CD4-positive, alpha-beta T cell treated with Interleukin-1 beta for 1 hour (primary cell): ENCODE measurements at places on chromosomes 4 and X.

GRCh38 chr4:108427946-108428485 is 192.4 kb upstream of the RPL34 start:
- DNase-seq, result no peak

GRCh38 chr4:168162604-168163003 is 70.3 kb downstream of the ANXA10 start:
- DNase-seq, result no peak

DNA sequence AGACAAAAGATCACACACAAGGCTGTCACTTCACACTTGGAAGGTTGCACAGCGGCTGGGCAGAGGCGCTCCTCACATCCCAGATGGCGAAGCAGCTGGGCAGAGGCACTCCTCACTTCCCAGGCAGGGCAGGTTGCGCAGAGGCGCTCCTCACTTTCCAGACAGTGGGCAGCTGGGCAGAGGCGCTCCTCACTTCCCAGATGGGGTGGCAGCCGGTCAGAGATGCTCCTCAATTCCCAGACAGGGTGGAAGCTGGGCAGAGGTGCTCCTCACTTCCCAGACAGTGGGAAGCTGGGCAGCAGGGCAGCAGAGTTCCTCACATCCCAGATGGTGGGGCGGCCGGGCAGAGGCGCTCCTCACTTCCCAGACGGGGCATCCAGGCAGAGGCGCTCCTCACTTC is 199.2 kb downstream of the RTL9 start:
- no peak for DNase-seq

DNA sequence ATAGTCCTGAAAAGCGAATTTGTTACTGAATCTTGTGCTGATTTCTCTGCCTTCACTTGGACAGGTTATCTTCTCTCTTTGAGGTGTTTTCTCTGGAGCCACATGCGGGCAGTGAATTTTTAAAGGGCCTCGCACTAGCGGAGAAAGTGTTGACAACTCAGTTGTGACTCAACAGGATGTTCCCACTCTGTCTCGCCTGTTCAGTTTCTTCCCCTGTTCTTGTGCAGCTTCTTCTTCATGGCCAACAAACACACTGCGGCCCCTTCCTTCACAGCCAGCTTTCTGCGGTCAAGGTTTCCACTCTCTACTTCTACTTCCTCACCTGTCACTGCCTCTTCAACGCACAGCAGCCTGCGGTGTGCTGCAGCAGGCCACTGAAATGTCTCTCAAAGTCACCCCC is 1.1 kb upstream of the SHROOM4 start:
- no peak for DNase-seq

- no peak for DNase-seq
Observed at GRCh38 chrX:95885074-95885473, 799.6 kb upstream of the DIAPH2 start.

DNA sequence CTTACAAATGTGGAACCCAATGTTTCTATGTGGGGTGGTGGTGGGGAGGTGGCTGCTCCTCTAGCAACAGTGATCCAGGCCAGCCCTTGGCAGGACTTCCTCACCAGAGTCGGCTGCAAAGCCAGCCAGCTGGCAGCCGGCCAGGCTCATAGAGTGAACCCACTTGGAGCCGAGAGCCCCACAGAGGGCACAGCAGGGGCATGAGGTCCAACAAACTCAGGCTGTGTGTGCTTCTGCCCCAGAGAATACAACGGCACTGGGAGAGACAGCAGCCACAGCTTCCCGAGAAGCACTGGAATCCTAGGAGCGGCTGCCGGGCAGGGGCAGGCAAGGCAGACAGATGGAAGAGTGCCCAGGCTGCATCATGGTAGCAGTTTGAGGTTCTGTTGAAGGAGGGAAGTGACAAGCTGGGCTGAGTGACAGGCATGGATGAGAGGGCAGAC is 23.5 kb upstream of the SOWAHD start:
- no peak for DNase-seq

DNA sequence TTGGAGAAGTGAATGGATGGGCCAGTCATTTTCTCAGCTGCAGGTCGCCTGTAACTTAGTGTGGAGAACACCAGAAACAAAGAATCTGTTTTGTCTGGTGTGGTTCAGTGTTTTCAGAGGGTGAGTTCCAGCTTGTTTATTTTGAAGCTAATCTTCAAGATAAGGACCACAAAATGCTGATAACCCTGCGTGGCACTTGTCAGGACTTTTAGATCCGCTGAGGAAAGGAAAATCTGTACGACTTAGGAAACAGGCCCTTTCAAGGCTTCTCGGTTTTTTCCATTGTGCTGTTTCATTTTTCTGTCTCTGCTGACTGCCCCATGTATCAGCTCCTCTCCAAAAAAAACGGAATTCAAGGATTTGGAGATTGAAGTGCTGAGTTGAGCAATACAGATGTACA is 8.7 kb upstream of the ANAPC4 start:
- no peak for DNase-seq

- no peak for DNase-seq
Observed at GRCh38 chr4:124429746-124430250, 282.7 kb downstream of the ANKRD50 start.

GRCh38 chr4:13524504-13525243 is 19.6 kb downstream of the NKX3-2 start:
- DNase-seq, result no peak

GRCh38 chrX:56790778-56791177 is 61.7 kb downstream of the NBDY start:
- DNase-seq, result no peak

DNA sequence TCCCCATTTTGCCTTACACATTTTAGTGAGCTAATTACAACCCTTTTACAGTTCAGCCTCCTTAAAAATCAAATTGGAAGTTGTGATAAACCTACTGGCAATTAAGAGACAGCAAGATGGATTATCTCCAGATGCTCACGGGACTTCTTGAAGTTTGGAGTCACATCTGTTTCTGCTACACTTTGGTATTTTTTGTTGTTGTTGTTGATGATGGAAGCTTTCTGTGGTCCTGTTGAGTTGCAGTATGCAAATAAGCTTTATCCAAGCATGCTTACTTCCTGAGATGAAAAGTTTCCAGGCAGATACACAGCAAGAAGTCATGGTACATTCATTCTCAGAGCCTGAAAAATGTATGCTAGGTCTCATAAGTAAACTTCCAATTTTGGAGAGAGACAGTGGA is 670.0 kb upstream of the AMOT start:
- no peak for DNase-seq

DNA sequence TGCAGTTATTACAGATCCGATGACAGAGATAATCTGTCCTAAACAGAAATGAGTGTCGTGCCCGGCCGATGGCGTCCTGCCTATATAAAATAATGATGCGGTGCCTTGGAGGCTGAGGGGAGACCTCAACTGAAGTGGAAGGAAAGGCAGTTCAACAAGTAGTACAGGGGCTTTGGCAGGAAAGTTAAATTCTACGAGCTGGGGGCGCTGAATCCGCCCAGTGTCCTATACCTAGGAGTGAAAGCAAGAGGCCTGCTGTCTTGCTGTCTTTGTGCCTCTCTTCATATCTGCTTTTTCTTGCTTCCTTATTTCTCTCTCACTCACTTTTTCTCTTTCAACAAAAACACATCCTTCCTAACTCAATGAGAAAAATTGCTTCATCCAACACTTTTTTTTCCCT is 82.2 kb upstream of the PRPS2 start:
- DNase-seq, result no peak

- no peak for DNase-seq
Observed at GRCh38 chrX:20225488-20225833, 41.2 kb downstream of the RPS6KA3 start.

- DNase-seq, result no peak
Observed at GRCh38 chr4:133929531-133930239, 271.9 kb downstream of the PABPC4L start.

- DNase-seq, result no peak
Observed at GRCh38 chr4:26171941-26172340, 148.9 kb upstream of the RBPJ start.

- DNase-seq, result no peak
Observed at GRCh38 chrX:545452-545885, 85.1 kb upstream of the SHOX start.

DNA sequence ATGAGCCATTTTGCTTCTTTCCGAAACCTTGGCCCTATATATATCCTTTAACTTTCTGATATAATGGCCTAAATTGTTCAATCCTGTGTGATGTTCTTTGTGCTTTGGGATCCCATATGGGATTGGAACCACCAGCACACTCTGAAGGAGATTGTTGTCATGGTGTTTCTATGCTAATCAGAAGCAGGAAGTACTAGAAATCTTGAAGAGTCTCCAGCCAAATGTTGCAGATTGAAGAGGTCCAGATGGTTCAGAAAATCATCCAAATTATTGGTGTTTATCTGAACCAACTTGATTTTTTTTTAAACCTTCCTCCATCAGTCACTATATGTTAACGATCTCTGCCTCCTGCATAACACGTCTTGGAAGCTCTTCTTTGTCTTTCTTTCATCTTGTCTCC is 72.8 kb downstream of the KIT start:
- no peak for DNase-seq

DNA sequence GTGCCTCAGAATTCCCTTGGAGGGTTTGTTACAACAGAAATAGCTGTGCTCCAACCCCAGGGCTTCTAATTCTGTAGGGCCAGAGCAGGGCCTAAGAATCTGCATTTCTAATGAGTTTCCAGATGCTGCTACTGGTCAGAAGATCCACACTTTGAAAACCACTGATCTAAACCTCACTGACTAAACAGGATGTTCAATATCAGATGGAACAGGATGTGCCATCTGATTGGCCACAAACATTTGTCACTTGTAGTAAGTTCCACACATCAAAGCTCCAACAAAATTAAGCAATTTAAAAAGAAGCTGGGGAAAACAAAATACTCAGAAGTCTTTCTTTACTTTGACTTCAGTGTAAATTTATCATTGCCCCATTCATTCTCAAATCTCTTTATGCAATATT is 14.3 kb downstream of the CASK start:
- peak; percentile 38 for DNase-seq

GRCh38 chr4:176261481-176261880 is 7.5 kb downstream of the ASB5 start:
- no peak for DNase-seq

DNA sequence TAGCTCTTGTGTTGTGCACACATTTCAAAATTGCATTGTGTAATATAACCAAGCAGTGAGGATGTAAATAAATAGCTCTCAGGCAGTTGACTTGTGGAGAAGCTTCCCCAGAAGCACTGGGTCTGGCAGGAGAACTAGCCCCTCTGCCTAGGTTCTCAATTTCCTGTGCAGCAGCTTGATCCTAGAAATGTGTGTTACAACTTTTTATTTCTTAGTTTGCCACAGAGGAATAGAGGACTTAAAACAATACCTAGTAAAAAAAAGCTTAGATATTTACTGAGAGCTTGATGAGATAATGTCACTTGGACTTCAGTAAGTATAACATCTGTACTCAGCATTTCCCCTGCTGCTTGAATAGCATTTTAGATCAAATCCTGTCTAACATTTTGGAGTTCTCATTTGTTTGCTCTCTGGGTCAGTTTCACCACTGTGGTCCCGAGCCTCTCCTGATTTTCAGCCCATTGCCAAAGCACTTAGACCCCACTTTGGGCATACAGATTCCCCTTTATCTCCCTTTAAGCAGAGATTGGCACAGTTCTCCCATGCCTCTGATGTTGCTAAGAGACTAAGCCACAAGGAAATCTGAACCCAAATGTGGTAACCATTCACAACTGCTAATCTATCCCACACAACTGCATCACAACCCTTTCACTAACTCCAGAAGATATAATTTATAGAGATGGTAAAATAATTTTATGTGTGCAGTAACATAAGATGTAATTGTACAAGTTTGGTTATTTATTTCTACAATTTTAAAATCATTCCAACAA is 98.2 kb upstream of the NRK start:
- DNase-seq, result no peak

DNA sequence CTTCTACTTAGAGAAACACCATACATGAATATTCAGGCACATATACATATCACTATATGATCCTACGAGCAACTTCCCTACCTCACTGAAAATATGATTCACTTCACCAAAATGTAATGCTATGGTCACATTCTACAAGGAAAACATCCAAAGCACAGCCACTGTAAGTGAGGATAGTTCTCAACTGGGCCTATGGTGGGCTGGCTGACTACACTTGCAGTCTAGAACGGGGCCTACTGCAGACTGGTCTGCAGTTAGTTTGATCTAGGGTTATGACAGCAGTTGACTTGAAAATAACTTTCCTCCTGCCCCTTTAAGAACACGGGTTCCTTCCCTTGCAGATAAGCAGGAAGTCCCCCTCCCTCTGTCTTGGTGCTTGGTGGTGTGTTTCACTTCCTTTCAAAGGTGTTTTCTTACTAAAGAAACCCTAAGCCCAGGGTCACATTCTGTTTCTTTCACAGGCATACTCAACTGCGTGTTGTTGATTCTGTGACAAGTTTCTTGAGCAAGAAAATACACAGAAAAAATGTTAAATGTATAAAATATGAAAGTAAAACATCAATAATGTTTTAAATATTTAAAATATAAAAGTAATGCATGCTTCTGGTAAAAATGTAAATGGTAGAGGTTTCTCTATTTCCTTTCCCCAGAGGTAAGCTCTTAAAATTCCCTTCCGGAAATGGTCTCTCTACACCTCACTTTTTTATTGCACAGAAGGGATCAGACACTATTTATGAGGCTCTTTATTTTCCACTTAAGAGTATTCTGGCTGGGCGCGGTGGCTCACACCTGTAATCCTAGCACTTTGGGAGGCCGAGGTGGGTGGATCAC is 18.0 kb upstream of the TMSB4X start:
- DNase-seq, result peak; percentile 81

DNA sequence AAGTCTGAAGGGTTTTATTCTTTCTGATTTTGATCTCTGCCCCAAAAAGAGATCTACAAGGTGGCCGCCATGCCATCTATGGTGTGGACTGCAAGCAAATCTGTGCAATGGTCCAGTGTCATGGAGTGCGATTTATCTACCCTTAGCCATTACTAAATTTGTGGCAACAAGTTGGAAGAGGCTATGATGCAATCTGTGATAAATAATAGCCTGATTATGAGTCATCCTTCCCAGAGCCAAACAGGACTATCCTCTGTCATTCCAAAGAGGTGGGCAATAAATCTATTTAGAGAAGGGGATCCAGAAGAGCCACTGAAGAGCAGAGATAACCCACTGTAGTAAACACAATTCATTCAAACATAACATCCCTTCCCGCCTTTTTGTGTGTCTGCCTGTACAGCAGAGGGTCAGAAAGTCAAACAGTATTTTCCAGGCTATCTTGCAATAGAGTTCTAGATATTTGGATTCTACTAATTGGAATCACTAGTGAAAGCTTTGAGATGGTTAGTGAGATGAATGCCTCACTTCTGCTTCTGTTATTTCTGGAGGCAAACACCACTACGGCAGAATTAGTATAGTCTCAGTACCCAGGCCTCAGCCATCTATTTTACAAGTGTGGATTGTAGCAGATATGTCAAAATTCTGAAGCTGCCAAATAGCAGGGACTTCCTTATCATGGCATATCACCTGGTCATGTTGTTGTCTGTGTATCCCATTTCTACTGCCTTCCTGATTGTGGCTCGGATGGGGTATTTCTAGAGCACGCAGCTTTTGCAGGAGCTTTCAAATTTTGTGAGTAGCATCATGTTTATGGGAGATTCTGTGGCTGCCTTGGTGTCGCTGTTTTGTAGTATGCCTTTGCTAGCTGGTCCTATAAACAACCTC is 192.0 kb downstream of the SMIM20 start:
- no peak for DNase-seq

GRCh38 chr4:3572363-3572762 is 40.1 kb upstream of the LRPAP1 start:
- no peak for DNase-seq

GRCh38 chrX:79140731-79141130 is 3.8 kb upstream of the GPR174 start:
- no peak for DNase-seq

GRCh38 chr4:726838-727237 is 21.2 kb downstream of the PCGF3 start:
- no peak for DNase-seq
